ENCODE measurements at places on chromosomes 11 and 22.

- DNase-seq = peak; percentile 66
These were observed 4.0 kb downstream of the FTH1 start for GRCh38 chr11:61963282-61964057.

DNA sequence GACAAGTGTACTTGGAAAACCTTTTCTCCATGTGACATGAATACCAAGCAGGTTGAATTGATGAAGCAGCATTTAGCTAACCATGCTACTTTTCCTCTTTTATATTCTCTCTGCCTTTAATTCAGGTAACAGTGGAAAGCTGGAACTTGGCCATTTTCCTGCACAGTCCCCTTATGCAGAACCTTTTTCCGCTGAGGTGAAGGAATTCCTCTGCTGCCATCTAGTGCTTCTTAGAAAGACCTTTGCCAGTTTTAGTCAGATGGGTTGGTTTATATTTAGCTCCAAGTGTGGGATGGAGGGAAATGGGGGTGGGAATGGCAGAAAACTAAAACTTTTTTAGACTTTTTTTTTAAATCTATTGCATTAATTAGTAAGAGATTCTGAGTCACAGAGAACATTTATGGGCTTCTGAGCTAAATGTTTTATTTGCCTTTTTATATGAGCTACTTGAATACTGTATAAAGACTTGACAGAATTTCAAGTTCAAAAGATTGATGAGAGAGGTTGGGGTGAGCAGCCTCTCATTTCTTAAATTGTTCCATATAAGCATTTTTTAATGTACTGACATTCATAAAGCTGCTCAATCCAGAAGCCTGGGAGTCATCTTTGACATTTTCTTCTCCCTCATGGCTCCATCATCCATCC, 153.9 kb upstream of the ZC3H12C start:
- DNase-seq = no peak

- DNase-seq = no peak
These were observed 17.6 kb downstream of the CHST1 start for GRCh38 chr11:45647786-45648185.

GRCh38 chr11:2700415-2701211, 819 bp upstream of the KCNQ1OT1 start:
- peak; percentile 72 for DNase-seq

DNA sequence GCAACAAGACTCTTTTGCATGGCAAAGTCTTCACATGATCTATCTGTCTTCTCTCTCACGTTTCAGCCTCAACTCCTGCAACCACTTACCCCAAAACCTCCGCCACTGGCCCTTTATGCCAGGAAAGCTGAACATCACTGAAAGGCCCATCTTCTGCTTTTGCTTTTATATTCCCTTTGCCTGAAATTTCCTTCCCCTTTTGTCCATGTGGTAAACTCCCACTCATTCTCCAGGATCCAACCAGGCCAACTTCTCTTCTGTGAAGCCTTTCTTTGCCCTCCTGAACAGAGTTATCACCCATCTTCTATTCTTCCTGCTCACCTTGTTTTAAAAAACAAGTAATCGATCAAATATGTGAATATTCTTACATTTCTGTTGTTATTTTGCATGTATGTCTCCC, 117.8 kb downstream of the WNT11 start:
- no peak for DNase-seq

DNA sequence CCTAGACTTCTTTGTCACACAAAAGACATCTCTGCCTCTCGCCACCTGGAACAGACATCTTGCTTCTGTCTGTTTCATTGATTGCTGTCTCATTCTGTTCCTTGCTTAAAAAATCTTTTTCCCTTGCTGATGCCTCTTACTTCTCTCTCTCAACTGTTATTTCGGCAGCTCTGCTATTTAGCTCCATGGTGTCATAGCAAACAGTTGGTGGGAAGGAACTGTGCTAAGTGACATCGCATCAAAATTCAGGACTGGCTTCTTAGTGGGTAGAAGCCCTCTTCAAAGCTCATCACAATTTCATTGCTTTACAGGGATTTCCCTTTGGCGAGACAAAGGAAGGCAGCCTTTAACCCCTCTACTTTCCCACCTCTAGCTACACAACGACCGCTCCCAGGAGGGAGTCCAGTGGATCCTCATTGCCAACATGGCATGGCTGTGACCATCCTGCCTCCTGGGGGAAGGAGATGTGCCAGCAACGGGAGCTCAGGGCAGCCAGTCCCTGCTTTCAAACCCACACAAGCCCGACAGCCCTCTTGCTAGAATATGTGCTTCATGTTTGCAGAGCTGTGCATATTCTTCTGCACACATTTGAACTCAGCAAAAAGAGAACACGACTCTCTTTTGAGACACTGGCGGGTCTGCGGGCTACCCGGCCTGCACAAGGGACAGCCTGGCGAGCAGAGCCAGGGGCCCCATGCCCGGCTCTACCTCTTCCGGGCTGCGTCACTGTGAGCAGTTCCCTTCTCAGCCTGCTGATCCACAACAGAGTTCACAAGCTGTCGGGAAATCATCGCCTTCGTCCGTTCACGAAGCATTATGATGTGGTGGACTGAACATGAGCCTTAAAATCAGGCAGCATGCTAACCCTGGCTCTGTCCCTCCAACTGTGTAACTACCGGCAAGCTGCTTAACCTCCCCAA, 51.1 kb upstream of the JAM3 start:
- DNase-seq = no peak

All from right atrium auricular region (tissue), 2 donors.